ENCODE measurements at places on chromosomes 12 and 14.

- no peak for DNase-seq
Observed at GRCh38 chr14:95502381-95502950, 14.0 kb downstream of the SYNE3 start.

- DNase-seq, result peak; percentile 44
Observed at GRCh38 chr14:73888971-73889370, 2.3 kb downstream of the ZNF410 start.

GRCh38 chr14:34981743-34982420, 910 bp upstream of the SRP54 start:
- no peak for DNase-seq

GRCh38 chr12:129028844-129029243, 175.6 kb downstream of the GLT1D1 start:
- no peak for DNase-seq

- DNase-seq, result no peak
Observed at GRCh38 chr12:79560225-79560889, 130.4 kb downstream of the PAWR start.

- DNase-seq, result peak; percentile 68
Observed at GRCh38 chr14:69242311-69243224, 17.4 kb upstream of the GALNT16 start.

Data from fibroblast of skin of right biceps (primary cell).